ENCODE measurements at places on chromosomes 7 and 10. TPM values are rescaled to one million over a fixed set of nuclear protein-coding genes. Genes with fewer than 3 reads are reported as not detected.

GRM8 gene
- not detected for total RNA-seq

GALNT17 gene
- not detected for total RNA-seq

GIMAP7 gene
- 0.49 TPM for total RNA-seq

RAPGEF5 gene
- 1.9 TPM for total RNA-seq
